ENCODE measurements at places on chromosomes 4 and X.
A peak's percentile ranks its signal among the peaks of the same experiment; 100 is the strongest.

- no peak for DNase-seq
These were observed 216.4 kb upstream of the RASGEF1B start for GRCh38 chr4:81688085-81688484.

- DNase-seq = no peak
These were observed 149.4 kb downstream of the FAT4 start for GRCh38 chr4:125464146-125464545.

DNA sequence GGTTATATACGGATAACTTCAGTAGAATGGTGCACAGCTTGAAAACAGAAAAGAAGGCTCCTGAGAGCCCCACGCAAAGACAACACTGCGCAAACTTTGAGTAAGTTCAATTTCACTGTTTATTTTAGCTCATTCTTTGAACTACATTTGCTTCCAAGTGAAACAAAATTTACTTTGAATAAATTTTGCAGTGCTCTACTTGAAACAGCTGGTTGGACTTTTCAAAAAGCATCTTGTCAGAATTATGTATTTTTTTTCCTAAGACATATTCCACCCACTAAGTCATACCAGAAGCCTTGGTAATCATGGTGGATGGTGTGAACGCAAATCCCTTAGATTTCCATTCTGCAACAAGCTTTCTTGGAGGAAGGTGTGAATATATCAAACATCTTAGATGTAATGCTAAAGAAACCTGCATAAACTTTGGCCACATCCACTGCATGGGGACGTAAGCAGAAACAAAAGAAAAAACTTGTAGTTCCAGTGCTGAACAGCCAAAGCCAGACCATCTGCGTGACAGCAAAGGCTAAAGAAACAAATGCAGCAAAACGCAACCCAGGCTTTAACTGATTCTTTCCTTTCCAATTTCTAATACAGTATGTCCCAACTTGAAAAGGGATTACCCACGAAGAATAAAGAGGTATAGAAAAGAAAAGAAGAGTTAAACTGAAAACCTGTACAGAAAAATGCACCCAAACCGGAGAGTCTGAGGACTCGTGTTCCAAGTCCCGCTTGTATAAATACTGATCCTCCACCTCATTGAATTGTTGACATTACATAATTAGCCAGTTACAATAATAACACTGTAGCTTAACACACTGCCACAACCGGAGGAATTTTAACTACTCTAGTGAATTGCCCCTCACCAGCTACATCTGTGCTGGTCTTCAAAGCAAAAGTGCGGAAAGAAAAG, 90.9 kb downstream of the SH3RF1 start:
- DNase-seq = peak; percentile 75

GRCh38 chr4:19703391-19703790, 548.3 kb upstream of the SLIT2 start:
- DNase-seq = no peak

DNA sequence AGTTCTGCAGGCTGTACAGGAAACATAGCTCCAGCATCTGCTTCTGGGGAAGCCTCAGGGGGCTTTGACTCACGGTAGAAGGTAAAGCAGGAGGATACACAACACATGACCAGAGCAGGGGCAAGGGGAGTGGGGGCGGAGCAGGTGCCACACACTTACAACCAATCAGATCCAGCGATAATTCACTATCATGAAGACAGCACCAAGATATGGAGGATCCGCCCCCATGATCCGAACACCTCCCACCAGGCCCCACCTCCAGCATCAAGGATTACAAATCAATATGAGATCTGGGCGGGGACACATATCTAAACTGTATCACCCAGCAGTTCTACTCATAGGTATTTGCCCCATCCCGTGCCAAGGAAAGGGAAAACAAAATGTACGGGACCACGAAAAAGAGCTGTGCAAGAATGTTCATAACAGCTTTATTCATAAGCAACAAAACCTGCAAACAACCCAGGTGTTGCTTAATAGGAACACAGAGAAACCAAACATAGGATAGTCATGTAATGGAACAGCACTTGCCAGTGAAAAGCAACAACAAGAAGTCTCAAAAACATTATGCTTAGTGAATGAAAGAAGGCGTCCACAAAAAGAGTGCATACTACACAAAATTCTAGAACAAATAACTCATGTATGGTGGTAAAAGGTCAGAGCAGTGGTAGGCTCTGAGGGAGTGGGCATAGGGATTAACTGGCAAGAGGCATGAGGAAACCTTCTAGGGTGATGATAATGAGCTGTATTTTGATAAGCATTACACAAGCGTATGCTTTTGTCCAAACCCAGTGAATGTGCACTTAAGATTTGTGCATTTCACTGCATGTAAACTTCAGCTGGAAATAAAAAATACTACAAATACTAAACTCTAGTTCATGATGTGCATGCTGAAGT, 130.9 kb upstream of the FAM9B start:
- DNase-seq = no peak

GRCh38 chrX:39614680-39614998, 483.1 kb downstream of the BCOR start:
- DNase-seq = no peak

- DNase-seq = peak; percentile 83
These were observed 113.4 kb upstream of the FAM241A start for GRCh38 chr4:112031712-112032328.

- DNase-seq = peak; percentile 45
These were observed 146.4 kb downstream of the GPC3 start for GRCh38 chrX:133838761-133839676.

- peak; percentile 32 for DNase-seq
These were observed 23.9 kb downstream of the STIM2 start for GRCh38 chr4:26884486-26884988.

DNA sequence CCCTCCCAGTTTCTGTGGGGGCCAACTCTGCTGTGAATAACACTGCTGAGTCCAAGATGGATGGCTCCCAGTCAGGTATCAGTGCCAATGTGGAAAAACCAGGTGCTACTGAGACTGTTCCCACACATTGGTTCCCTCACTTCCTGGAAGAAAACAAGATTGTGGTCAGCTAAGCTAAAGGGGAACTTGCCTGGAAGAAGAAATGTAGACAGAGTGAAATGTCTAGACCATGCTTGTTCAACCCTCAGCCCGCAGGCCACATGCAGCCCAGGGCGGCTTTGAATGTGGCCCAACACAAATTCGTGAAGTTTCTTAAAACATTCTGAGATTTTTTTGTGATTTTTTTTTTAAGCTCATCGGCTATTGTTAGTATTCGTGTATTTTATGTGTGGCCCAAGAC, 28.6 kb upstream of the UTP14A start:
- DNase-seq = no peak

DNA sequence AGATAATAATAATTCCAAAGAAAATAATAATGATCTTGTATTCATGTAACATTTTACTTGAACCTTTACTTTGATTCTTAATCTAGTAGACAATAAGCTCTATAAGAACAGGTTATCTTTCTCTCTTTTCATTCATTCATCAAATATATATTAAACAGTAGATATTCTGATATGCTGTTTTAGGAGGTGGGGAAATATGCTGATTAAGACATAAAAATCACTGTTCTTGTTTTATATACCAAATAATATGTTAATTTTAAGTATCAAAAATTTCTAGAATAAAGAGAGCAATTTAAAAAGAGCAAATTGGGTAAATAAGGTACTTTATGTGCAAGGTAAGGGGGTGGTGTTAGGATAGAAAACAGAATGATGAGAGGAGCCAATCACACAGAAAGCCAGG, 401.9 kb downstream of the PDHA2 start:
- DNase-seq = no peak

DNA sequence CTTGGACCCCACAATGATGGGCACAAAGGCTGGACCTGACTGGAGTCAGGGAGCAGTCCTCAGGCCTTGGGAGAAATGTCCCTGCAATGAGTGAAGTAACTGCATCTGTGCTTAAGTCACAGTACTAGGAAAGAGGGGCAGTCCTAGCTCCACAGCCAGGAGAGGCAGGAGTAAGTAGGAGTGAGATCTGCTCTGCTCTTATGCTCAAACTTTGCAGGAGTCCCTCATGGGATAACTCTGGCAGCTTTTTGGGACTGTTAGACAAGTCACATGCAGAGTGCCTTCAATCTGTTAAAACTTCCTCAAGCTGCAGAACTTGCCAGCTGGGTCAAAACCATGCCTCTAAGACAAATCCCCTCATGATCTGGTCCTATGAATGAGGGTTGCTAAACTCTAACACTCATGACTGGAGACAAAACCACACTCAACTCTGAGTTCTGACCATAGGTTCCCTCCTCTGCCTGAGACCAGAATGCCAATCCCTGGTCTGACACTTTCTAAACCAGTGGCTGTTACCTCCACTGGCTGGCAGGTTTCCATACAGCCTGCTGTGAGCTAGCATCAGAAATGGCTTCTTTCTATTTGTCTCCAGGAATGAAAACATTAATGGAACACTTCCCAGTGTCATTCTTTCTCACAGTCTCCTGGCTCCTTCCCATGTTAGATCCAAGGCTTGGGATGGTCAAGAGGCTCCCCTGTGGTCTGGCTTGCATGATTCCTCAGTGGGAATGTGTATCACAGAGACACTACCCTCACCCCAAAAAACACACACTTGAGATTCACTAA, 819.3 kb downstream of the PCDH7 start:
- DNase-seq = no peak

- no peak for DNase-seq
These were observed 173.9 kb upstream of the FTHL17 start for GRCh38 chrX:31245714-31246113.

GRCh38 chr4:6327220-6327917, 57.7 kb downstream of the WFS1 start:
- DNase-seq = peak; percentile 90

All from tongue (tissue), 3 donors.